ENCODE measurements at places on chromosomes 4 and X.

DNA sequence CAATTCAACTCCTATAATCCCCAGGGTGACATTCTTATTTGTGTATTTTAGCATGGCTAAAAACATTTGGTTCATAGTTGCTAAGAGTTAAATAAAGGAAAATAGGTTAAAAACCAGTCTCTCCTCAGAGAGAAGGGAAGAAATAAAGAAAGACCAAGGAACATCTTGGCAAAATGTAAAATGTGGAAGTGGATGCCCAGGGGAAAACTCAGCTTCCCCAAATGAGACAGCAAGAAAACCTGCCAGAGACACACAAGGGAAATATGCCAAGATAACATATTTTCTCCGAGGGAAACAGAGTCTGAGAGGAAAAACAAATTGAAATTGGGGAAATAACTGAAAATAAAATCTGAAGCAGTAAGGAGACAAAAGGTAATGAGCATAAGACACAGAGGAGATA lies 1569.3 kb downstream of the PCDH18 start:
- no peak for DNase-seq

DNA sequence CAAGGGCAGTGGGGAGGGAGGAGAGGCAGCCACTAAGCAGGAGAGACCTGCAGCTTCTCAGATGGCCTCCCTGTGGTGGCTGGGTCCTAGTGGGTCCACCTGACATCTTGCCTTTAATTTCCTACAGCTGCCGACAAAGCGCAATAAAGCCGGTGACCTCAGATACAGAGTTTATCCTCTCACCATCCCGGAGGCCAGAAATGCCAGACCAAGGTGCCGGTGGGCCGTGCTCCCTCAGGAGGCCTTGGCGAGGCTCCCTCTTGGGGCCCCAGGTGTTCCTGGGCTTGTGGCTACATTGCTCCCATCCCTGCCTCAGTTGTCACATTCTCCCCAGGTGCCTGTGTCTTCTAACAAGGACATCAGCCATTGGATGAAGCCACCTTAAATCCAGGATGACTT lies 103.0 kb downstream of the ADRA2C start:
- DNase-seq = no peak

DNA sequence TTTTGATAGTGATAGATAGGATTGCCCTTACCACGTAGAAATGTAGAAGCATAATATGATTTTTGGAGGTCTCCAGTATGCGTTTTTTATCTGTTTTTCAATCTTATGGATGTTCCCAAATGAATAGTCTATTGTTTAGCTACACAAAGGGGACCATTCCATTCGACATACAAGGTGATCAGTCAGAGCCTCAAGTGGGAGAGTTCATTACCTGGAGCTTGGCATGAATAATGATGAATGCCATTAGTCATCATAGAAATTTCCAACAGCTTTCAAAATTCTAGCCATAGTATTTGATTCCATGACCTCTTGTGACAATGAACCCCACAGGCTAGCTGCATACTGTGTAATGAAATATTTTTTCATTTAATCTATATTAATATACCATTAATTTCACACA lies 123.6 kb downstream of the PDHA2 start:
- DNase-seq = no peak

GRCh38 chrX:152138388-152138784 lies at the start of gene MAGEA10:
Gene MAGEA10 (minus strand): TSS chrX:152138577. CDS start chrX:152135620, 2,957 bp downstream.
- DNase-seq = no peak

- DNase-seq = no peak
Observed at GRCh38 chr4:53132132-53132891, 233.5 kb downstream of the SCFD2 start.
